ENCODE measurements at places on chromosomes 7 and 10. TPM values are rescaled to one million over a fixed set of nuclear protein-coding genes. Genes with fewer than 3 reads are reported as not detected.

Gene GPNMB
- 19.6 TPM for total RNA-seq

Gene TMEM184A
- total RNA-seq: not detected

Gene GAD2
- not detected for total RNA-seq

Gene HMX3
- not detected for total RNA-seq

Gene AZGP1
- not detected for total RNA-seq

Gene ASAH2
- 0.71 TPM for total RNA-seq

All from myometrial cell (primary cell).